ENCODE measurements at places on chromosomes 5 and 9.

DNA sequence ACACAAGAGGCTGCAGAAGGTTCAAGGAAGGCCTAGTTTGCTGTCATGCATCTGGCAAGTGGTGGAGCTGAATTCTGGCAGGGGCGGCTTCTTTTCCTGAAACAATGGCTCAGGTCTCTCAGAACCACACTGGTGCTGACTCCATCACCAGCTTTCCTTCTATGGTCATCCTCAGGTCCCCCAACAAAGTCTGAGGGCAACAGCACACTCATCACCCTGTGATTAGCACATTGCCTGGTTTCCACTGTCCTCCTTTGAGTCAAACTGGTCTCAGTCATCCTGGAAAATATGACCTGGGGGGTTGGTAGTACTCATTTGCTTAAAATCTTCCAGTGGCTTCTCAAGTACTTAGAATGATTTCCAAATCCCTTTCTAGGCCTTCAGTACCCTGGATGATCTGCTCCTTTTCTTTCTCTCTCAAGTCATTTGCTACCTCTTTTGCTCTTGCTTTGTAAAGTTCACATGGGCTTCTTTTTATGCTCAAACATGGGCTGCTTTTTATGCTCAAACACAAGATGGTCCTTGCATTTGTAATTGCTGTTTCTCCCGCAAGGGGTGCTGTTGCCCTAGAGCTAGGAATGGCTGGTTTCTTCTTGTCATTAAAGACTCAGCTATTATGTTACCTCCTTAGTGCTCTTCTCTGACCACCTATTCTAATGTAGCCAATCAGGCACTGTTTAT is 144.9 kb downstream of the ALDH1A1 start:
- no peak for DNase-seq

GRCh38 chr5:11814373-11814772 is 89.9 kb downstream of the CTNND2 start:
- DNase-seq, result peak; percentile 10

DNA sequence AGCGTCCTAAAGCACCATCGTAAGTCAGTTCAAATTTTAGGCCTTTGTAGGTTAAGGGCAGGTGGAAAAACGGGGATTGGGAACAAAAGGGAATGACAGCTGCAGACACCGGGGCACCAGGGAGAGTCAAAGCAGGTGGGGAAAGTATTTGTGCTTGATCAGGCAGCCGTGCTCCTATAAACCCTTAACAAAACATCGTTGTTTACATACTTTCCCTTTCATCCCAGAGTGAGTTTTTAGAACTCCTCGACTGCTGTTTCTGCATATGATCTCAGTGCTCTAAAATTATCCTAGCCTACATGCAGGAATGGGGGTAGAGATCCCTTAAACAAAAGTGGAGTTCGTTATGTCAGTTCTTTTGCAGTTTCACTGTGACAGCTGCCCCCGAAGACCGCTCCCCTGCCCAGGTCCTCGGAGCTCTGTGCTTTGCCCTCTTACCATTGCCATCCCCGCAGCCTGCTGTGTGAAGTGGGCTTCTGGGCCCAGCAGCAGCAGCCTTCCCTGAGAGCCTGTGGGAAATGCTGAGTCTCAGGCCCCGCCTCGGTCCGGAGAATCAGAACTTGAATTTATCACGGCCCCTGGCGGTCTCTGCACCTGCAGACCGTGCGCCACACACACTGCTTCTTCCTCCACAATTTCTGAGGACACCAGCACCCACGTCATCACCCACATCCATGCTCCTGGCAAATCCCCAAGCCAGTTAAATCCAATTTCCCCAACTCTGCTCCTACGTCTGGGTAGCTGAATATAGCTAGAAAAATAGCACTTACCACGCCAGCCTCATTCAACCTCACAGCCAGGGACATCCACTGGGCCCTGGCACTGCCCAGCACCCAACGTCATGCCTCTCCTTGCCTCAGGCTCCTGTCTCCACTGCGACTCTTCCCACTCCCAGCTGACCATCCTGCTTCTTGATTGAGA is 86.8 kb downstream of the NSUN2 start:
- DNase-seq, result peak; percentile 30

DNA sequence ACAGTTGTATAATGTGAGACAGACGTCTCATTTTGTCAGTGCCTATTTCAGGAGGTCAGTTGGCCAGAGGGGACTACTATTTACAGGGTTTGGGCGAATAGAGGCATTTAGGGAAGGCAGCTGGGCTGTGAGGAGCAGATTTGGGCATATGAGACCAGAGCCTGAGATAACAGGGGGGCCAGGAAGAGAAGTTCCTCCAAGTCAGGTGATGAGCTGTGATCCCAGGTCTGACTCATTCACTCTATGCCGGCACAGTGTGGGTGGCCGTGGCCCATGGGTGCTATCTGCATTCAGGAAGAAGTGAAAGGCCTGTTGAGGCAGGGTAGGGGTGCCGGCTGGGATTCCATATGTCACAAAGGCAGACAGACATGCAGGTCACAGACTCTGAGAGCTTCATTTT is 142.8 kb downstream of the PDZD2 start:
- DNase-seq, result peak; percentile 25

GRCh38 chr9:96020792-96021550 is 145.5 kb downstream of the ERCC6L2 start:
- peak; percentile 39 for DNase-seq

DNA sequence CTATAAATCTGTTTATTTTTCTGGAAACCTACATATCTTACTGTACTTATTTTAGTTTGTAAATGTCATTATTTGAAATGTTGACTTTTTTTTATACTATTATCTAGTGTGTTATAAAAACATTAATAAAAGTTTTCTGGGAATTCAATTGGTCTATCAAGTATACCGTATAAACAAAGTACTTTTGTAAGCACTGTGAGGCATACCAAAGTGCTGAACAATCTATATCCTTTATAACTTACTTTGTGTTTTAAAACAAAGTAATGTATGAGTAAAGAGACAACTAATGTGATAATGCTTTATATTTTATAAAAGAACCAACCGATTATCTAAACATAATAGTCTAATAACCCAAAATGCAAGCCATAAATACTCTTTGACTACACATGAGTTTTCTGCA is 23.1 kb downstream of the EDIL3 start:
- DNase-seq, result no peak

- no peak for DNase-seq
Measured at GRCh38 chr5:140267559-140268018, 35.3 kb downstream of the PFDN1 start.

DNA sequence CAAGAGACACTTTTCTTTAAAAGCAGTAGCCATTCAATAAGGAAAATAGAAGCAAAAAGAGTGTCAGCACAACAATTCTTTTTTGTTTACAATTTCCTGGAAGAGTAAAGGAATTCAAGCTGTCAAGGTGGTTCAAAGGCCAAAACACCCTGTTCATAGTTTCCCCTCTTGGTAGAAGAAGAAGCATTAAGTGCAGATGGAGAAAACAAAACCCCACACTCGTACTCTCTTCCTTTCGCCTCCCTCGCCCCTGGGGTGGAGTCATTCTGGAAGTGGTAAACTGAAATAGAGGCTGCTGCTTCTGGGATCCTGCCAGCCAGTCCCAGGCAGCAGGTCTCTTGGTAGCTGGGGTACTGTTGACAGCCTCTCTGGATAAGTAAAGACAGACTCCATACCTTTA is 105.0 kb downstream of the ANKRD55 start:
- DNase-seq, result no peak

- no peak for DNase-seq
Measured at GRCh38 chr9:78871452-78872331, 574.8 kb downstream of the PSAT1 start.

DNA sequence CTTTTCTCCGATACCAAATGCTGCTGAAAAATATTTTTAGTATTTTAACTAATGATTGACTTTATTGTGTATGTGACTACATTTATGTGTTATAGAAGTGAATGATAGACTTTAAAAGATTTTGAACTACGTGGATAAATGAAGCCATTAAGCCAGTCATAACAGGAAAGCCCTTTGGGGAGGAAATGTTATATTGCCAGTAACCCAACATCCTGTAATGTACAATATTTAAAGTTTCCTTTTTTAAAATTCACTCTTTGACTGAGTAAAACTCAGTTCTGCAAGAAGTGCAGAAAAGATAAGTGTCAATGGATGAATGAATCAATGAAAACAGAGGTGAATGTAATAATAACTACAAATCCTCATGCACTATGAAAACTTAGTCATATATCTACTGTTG is 102.6 kb upstream of the TLE4 start:
- DNase-seq, result no peak

GRCh38 chr5:107012371-107012770 is 658.4 kb downstream of the EFNA5 start:
- DNase-seq, result peak; percentile 63

DNA sequence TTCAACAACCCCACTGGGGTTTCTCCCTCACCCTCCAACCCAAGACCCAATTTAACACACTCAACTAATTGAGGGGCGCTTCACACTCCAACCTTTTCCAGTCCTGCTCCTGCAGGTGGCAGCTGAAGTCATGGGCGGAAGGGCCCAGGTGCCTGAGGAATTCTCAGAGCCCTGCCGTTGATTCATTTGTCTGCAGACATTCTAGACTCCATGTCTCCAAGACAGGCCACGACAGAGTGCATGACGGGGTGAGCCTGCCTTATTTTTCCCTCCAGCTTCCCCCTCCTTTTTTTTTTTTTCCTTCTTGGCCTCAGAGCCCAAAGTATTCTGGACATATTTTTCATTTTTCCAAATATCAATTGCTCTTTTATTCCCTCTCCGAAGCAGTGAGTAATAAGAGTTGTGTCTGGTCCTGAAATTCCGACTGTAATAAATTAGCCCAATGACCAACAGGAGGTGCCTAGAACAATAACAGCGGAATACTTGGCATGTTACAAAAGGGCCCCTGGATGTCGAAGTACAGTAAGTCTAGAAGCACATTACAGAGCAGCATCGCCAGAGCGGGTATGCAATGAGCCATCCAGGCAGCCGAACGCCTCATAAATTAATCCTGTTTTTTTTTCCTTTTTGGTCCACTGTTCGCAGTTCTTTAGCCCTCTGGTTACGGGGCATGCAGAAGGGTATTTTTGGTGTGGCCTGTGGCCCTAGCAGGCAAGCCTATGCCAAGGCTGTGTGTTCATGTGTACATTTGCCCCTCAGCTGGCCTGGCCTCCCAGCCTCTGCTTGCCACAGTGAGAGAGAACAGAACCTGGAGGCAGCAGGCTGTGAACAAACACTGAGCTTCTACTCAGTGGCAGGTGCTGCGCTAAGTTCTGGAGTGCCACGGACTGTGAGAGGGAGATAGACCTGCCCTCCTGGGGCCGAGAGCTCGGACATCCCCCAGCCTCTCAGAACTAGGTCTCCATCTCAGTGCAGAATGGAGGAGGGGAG is 8.6 kb upstream of the SMIM23 start:
- peak; percentile 12 for DNase-seq

GRCh38 chr9:77807846-77808750 is 160.0 kb upstream of the GNA14 start:
- no peak for DNase-seq

- no peak for DNase-seq
Measured at GRCh38 chr9:95092262-95093072, 225.0 kb downstream of the FANCC start.

DNA sequence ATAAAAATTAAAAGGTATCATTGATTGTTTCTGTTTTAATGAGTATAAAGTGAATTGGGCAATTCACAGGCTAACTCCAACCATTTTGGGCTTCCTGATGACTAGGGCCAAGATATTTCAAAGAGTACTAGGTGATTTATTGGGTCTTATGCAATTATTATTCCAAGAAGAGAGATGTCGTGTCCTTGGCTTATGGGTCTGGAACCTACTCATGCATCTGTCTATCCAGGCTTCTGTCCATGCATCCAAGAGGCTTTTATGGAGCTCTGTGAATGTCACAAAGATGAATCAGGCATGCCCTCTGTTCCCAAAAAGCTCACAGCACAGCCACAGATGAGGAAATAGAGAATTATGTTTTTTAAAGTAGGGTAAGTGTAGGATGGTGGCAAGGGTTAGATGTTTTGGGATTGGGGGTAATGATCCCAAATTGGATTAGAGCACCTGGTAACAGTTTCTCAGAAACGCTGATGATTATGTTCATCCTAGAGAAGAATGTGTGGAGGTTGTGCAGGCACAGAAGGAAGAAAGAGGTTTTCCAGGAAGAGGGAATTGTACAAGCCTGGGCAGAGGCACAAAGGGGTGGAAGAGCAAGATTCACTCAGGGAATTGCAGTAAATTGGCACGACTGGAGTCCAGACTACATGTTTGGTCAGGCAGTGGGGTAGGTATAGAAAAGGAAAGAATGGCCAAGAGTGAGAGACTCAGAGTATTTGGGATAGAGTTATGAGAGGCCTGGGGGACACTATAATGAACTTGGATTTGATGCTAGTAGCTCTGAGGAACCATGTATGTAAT is 83.0 kb upstream of the TNC start:
- no peak for DNase-seq

DNA sequence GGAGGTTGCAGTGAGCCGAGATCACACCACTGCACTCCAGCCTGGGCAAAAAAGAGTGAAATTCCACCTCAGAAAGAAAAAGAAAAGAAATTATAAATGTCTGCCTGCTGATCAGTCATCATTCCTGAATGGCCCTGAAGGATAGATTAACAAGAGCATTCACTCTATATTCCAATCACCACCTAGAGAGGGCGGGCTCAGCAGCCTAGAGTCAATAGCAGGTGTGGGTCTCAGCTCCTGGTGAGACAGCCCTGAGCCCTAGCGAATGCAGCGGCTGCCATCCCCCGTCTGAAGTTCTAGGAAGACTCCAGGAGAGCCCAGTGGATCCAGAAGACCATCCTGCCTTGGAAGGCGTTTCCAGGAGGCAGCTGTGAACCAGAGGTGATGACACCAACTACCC is 12.0 kb downstream of the FBP1 start:
- no peak for DNase-seq

DNA sequence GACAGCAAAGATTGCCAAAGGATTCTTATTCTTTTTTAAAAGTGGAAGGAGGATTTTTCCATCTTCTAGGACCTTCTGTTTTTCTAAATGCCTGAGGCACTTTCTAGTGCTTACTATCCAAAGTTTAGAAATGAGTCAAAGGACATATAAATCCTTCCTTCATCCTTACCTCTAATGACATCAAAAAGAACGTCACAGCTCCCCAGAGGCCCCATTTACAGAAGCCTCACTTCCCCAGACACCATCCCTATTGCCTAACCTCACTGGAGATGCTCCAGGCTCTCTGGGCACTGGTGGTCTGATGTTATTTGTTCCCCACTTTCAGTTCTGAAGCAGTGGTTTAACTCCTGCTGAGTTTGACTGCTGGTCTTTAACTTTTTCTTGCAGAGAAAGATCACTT is 504.3 kb downstream of the AGTPBP1 start:
- no peak for DNase-seq
